ENCODE measurements at places on chromosomes 13 and 19. TPM values are rescaled to one million over a fixed set of nuclear protein-coding genes. Genes with fewer than 3 reads are reported as not detected.

DNA sequence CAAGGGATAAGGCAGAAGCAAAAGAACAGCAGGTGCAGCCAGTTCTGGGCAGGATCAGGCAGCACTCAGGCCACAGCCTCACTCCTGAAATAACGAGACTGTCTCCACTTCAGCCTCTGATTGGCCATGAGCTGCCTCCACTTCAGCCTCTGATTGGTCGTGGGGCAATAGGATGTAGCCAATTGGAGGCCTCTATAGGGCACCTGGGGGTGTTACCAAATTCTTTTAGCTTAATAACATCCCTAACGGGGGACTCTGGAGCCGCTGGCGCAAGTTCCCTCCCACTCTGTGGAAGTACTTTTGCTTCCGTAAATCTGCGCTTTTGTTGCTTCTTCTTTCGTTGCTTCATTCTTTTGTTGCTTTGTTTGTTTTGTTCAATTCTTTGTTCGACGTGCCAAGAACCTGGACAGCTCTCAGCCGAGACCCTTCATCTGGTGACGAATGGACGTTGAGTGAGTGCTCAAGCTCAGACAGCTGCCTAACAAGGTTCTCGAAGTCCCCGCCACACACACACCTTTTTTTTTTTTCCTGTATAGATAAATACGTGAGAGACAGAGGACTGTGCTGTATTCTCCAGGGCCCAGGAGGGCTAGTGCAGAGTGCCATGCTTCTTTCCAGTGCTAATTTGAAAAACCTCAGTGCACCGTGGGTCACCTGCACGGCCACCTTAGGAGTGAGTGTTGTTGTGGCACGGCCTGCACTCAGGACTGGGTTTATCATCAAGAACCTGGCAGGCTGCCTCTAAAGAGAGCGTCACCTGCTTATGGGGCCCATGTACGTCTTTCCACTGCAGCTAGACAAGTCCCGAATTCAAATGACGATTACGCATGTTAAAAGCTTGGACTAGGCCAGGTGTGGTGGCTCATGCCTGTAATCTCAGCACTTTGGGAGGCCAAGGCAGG is 32.0 kb upstream of the TUBGCP3 start:
- H3K4me3 ChIP-seq, result no peak overlapping the region
- H3K27ac ChIP-seq, result no peak overlapping the region
- DNase-seq, result no peak
- H3K36me3 ChIP-seq, result no peaks in the 10 kb centered on the region
- no peaks in the 10 kb centered on the region for H3K4me1 ChIP-seq

GRCh38 chr19:35404879-35405622 is 34.2 kb downstream of the GPR42 start:
- H3K27me3 ChIP-seq, result no peaks in the 10 kb centered on the region
- H3K4me1 ChIP-seq, result no peaks in the 10 kb centered on the region
- no peaks in the 10 kb centered on the region for H3K36me3 ChIP-seq
- H3K4me3 ChIP-seq, result no peak overlapping the region
- H3K27ac ChIP-seq, result no peak overlapping the region

DNA sequence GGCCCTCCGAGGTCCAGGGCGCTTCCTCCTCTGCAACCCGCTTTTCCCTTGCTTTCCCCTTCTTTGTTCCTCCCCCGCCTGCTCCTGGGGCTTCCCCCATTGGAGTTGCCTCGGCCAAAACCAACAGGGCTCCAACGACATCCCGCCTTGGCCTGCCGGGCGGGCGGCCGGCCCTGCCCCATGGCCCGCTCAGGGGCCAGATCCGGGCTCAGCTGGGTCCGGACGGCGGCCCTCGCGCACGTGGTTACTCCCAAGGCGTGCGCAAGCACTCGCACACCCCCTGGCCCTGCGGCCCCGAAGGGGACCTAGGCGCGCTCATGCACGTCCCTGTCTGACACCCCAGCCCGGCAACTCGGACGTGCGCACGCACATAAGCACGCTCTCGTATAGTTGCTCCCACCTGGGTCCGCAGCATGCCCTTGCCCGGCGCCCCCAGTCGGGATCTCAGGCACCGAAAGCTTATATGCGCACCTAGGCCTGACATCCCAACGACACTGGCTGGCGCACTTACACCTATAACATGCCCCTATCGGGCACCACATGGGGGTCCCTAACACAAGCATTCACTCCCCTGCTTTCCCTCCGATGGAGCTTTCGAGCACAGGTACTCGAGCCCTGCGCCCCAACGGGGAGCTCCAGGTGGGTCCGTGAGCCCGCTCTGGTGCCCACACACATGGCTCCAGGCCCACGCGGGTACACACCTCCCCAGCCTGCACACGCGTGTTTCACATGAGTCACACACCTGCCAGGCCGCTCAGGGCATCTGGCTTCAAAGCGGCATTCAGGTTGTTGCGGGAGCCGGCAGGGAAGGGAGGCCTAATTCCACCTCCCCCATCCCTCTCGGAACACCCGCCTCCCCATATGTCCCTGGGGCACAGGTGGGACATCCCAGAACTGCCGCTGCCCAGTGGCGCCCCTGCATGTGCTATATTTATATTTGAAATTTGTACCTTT is 15.0 kb downstream of the NFIX start:
- H3K36me3 ChIP-seq, result no peaks in the 10 kb centered on the region
- H3K4me3 ChIP-seq, result no peak overlapping the region
- peaks cover 34% of the 10 kb centered on the region for H3K27me3 ChIP-seq

DNA sequence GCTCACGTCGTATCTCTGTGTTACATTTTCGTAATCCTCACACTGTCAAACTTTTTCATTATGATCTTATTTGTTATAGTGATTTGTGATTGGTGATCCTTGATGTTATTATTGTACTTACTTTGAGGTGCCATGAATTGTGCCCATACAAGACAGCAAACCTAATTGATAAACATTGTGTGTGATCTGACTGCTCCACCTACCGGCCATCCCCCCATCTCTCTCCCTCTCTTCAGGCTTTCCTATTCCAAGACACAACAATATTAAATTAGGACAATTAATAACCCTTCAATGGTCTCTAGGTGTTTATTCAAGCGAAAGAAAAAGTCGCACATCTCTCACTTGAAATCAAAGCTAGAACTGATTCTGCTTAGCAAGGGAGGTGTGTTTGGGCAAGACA is 349.3 kb downstream of the RBM26 start:
- no peaks in the 10 kb centered on the region for H3K36me3 ChIP-seq
- no peaks in the 10 kb centered on the region for H3K27me3 ChIP-seq
- no peaks in the 10 kb centered on the region for H3K4me1 ChIP-seq
- no peak for DNase-seq
- no peak overlapping the region for H3K4me3 ChIP-seq

Gene DPF1
- polyA plus RNA-seq, result not detected

All from CD8-positive, alpha-beta memory T cell (primary cell).